ENCODE measurements at places on chromosomes 4 and X. TPM values are rescaled to one million over a fixed set of nuclear protein-coding genes. Genes with fewer than 3 reads are reported as not detected.
A peak's percentile ranks its signal among the peaks of the same experiment; 100 is the strongest.

Gene NALF2
- 2.0 TPM for total RNA-seq

Gene STATH
- total RNA-seq = not detected

DNA sequence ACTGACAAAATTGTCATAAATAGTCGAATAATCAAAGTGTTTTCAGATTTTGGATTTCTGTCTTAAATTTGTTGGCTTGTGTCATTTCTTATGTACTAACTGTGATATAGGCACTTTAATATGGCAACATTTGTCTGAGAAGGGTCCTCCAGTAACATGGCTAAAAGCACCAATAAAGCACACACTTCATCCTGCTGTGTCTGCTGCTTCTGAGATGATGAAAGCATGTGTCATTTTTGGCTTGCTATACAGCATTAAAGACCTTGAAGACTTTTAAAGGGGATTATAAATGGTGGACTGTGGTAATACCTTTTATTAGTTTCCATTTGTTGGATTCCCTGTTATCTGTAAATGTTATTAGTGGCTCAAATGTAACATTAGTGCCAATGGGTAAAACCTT is 551.8 kb upstream of the GRID2 start:
- no peak for DNase-seq

DNA sequence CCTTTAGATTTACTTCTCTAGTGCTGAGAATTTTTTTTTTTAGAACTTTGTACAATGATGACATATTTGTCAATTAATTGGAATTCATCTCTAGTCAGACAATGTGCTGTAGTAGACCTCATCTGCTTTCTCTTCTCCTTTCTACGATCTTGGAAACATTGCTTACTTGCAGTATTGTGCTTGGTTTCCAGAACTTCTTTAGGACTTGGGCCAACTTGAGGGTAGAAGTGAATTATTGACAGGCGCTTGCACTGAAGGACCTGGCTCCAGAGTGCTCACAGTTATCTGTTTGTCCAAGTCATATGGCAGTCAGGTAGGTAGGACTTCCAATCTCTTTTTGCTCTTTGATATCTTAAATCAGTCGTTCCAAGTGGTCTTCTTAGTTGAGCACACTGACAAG is 39.6 kb downstream of the FNIP2 start:
- no peak for DNase-seq

DNA sequence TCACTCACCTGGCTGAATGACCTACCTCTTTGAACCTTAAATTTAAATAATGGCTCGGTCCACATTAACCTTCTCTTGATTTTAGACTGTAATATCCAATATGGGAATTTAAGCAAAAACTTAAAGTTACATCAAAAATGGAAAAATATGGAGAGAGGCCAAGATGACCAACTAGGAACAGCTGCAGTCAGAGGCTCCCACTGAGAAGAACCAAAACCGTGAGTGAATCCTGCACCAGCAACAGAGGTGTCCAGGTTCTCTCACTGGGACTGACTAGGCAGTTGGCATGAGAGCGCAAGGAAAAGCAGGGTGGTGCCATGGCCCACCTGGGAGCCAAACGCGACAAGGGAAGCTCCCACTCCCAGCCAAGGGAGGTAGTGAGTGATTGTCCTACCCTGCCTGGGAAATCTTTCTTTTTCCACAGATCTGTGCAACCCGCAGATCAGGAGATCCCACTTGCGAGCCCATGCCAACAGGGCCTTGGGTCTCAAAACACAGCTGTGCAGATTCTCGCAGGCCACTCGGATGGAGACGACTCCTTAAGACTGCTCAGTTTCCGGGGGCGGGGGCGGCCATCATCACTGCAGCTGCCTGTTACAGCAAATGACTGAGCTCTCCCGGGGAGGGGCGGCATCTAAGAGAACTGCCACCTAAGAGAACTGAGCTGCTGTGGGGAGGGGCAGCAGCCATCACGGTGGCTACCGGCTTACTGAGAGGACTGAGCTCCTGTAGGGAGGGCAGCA is 343.4 kb downstream of the DMD start:
- no peak for DNase-seq

DNA sequence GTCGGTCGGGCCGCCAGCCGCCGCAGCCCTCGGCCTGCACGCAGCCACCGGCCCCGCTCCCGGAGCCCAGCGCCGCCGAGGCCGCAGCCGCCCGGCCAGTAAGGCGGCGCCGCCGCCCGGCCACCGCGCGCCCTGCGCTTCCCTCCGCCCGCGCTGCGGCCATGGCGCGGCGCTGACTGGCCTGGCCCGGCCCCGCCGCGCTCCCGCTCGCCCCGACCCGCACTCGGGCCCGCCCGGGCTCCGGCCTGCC is 213 bp downstream of the NFKB1 start:
- DNase-seq = no peak

DNA sequence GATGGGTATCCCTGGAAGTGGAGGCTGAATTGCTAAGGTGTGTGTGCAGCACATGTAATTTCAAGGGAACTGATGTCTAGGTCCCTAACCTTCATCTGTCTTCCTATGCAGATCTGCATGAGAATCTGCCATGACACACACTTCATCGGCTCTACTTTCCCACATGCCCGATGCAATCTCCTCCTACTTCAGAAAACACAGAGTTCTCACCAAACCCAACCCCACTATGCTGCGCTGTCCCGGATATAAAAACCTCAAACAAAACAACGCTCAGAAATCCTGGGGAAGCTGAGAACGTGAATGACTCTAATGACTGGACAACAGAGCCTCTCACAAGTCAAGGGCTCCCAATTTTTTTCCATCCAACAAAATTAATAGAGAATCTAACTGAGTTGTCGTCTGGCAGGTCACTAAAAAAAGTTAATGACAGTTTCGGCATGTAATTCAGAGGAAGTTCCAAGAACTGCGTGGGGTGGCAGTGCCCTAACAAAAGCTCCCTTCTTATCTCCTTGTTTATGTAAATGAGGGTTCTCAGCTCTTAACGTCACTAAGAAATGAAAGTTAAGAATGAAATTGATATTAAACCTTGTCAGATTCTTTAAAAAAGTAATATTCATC is 39.0 kb downstream of the STX18 start:
- peak; percentile 72 for DNase-seq

- no peak for DNase-seq
Observed at GRCh38 chr4:168306476-168306875, 12.1 kb downstream of the DDX60 start.

GRCh38 chr4:139734875-139735380 is 69.3 kb downstream of the MGST2 start:
- DNase-seq = peak; percentile 80
